GDM1 (cell line): ENCODE measurements at places on chromosomes 7 and 10.

- no peak for DNase-seq
Measured at GRCh38 chr7:156604311-156604710, 36.3 kb upstream of the RNF32 start.

- DNase-seq: no peak
Measured at GRCh38 chr10:31549896-31550295, 230.9 kb downstream of the ZEB1 start.

GRCh38 chr10:83165265-83165664, 974.0 kb upstream of the GHITM start:
- no peak for DNase-seq

DNA sequence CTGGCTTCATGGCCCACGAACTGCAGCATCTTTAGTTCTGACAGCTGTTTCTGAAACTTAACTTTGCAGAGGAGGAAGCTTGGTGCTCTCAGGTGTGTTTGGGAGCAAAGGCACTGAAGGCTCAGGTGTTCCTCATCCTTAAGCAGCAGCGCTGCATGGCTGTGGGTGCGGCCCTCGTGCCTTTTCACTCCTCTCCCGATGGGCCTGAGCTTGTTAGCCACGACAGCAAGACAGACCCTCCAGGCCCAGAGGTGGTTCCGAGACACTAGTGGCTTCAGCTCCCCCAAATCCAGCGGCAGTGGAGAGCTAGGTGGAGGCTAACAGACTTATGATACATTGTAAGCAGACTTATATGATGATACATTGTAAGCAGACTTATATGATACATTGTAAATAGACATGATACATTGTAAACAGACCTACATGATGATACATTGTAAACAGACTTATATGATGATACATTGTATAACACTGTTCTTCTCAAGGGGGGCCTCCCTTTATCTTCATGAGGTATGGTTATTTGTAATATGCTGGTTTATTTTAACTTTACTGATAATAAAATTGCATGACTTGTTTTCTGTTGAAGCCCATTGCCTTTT, 14.1 kb downstream of the PFKP start:
- DNase-seq: no peak

DNA sequence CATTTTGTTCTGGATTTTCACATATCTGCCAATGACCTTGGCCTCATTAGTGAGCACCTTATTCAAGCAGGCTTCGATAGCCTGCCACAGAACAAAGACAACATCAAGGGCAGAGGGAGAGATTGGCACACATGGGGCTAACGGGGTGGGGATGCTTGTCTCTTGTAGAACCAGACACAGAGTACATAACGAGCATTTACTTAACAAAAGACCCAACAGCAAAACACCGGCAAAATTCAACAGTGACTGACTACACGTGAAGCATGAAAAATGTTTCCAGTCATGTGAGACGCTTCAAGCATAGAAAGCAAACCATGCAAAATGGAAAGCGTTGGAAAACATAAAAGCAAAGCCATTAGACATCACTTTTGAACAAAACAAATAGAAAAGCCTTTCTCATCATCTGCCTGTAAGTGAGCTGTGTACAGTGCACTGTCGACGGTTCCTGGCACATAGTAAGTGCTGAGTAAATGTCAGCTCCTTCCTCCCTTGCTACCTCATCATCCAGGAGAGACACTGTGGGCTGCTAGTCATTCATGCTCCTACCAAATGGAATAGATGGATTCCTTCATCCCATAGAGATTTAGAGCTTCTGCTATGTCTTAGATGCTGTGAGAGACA, 134.4 kb upstream of the AGK start:
- DNase-seq: no peak

DNA sequence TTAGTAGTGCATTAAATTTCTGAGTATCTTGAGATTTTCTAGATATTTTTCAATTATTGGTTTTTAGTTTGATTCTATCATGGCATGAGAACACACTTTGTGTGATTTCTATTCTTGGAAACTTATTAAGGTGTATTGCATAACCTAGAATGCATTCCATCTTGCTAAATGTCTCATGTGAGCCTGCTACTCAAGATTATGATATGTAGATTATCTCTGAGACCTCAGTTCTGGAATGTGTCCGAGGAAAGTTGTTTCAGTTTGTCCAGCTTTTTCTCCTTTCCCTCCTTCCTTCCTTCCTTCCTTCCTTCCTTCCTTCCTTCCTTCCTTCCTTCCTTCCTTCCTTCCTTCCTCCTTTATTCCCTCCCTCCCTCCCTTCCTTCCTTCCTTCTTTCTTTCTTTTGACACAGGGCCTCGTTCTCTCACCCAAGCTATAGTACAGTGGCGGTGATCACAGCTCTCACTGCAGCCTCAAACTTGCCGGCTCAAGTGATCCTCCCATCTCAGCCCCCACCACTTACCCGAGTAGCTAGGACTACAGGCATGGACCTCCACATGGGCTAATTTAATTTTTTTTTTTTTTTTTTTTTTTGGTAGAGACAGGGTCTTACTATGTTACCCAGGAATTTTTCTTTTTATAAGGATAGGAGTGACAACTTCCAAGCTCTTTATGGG, 7.6 kb downstream of the ITPRID1 start:
- no peak for DNase-seq

DNA sequence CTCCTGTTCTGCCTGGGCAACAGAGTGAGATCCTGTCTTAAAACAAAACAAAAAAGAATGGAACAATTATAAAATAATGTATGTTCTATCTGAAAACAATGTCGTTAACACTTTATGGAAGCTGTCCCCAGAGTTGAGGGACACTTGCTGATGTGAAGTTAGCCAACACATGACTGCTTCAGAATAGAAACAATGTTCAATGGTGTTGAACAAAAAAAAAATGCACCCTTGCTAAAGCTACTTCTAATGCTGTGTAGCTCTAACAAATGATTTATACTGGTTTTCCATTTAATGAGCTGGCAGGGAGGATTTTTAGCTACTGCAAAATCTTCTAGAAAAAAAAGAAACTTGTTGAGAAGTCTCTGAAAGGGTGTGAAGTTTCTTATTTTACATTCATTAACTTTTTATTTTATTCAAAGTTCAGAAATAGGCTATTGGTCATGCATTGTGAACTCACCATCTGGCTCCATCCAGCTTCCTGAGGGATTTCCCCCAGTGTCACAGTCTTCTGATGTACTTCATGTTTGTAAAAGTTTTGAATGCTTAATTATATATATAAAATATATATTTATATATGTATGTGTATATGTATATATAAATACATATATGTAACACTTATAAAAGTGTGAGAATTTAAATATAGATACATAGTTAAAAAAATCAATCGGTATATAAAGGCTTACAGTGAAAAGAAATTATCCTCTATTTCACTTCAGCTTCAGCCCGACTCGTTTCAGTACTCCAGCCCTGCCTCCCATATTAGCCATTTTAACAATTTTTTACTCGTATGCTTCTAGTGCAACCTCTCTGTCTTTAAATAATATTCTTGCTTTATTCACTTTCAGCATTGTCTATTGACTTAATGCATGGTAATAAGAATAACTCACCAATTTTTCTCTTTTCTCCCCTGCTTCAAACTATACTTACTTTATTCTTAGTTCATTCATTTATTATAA, 35.0 kb downstream of the HDAC9 start:
- no peak for DNase-seq

DNA sequence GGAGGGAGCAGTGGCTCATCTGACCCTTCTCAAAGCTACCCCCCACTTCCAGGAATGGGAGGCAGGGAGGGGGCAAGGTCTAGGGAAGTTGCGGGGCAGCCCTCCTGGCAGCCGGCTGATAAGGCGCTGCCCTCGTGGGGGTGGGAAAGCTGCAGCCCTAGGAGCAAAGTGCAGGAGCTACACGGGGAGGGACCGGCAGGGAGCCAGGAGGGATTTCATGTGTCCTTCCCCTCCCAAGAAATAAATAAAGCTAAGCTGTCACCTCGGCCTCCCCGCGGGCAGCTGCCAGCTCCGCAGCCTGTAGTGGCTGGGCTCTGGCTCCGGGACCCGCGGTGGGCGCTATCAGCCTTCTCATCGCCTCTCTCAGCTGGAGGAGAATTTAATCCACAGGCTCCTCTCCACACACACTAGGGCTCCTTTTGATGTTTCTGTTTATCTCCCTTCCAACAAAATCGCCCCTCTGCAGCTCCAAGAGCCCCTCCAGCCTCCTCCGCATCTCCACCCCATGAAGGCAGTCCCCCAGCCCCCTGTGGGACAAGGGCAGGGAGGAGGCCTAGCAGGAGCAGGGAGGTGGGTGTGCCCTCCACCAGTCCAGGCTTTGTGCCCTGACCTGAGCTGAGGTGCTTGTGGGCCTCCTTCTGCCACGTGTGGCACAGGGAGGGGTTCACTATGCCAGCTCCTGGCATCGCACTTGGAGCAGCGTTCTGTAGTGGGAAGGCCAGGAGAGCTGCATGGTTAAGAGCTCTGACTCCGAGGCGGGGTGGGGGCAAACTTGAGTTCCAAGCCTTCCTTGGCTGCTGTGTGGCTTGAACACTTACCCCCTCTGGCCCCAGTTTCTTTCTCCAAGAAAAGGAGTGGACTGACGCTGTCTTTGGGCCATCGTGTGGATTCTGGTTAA, 80.5 kb downstream of the C10orf105 start:
- no peak for DNase-seq

DNA sequence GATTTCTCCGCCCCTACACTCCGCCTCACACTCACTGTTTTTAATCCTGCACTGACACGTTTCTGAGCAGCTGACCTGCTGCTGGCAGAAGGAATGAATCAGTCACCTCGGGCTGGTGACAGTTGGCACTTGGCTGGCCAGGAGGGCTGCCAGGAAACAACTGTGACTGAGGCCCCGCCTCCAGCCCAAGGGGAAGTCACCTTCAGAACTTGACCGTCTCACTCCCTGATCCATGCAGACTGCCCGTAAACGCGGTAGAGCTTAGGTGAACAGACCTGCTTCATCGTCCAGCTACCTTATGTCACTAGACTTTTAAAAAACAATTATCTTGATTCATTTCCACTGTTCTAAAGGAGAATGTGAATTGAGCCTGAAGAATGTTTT, 107.5 kb downstream of the DOCK1 start:
- DNase-seq: no peak

- DNase-seq: no peak
Measured at GRCh38 chr7:31126976-31127375, 74.9 kb downstream of the ADCYAP1R1 start.

GRCh38 chr10:103457896-103458583, 660 bp downstream of the CALHM1 start:
- DNase-seq: no peak
